Esophagus muscularis mucosa (tissue), 4 donors: ENCODE measurements at places on chromosomes 4 and X. TPM values are rescaled to one million over a fixed set of nuclear protein-coding genes. Genes with fewer than 3 reads are reported as not detected.

ADGRG4 gene
- under 0.01 TPM for total RNA-seq

GABRG1 gene
- not detected for total RNA-seq

TMEM128 gene
- 13.9 TPM for total RNA-seq

SPANXA2 gene
- not detected for total RNA-seq

SSX4B gene
- not detected for total RNA-seq

SOX3 gene
- not detected for total RNA-seq

DUSP9 gene
- total RNA-seq = not detected

ASB11 gene
- total RNA-seq = not detected

ARSJ gene
- total RNA-seq = 19.5 TPM

ADH1B gene
- total RNA-seq = 359 TPM

GYPB gene
- not detected for total RNA-seq

CD38 gene
- 1.4 TPM for total RNA-seq

ENPEP gene
- 4.3 TPM for total RNA-seq

DNA sequence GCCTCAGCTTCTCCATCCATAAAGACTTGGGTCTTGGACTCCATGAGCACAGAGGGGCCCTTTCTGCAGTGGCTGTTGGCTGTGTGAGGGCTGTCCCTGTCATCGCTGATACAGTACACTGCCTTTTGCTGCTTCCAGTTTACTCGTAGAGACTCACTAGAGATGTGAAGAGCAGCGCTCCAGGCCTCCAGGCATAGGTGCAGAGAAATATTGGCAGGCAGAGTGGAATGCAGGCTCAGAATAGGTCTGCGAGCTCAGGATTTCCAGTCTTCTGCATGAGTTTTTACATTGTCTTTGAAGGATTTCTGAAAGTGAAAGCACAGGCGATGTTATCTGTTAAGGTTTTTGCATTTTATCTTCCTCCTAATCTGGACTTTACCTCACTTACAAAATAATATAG, 97.4 kb downstream of the AASDH start:
- H3K4me1 ChIP-seq = peaks cover 13% of the 10 kb centered on the region
- no peak for DNase-seq
- H3K4me3 ChIP-seq = peak overlapping the region; percentile 27

- no peak overlapping the region for H3K27ac ChIP-seq
- H3K27me3 ChIP-seq = no peaks in the 10 kb centered on the region
- no peak for DNase-seq
- no peak overlapping the region for H3K4me3 ChIP-seq
- H3K4me1 ChIP-seq = peaks cover 34% of the 10 kb centered on the region
- no peaks in the 10 kb centered on the region for H3K36me3 ChIP-seq
Observed at GRCh38 chr4:138178566-138178965, 63.6 kb downstream of the SLC7A11 start.

DNA sequence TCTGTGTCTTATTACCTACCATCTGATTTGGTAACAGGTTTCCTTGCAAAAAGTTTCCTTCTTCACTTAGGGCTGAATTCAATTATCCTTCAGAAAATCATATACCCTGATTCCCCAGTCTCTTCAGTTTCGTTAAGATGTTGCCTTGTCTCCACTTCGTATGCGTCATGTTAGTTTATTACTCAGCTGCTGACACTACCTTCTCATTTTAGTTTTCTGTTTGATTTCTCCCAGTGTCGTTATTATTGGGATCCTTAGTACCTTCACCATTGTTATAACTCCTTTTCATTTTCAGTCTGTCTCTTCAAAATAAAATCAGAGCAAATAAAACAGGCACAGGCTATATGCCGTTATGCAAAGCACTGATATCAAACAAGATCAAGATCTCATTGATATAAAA, 87.5 kb upstream of the RBPJ start:
- H3K27me3 ChIP-seq = no peaks in the 10 kb centered on the region
- no peak overlapping the region for H3K27ac ChIP-seq
- H3K36me3 ChIP-seq = no peaks in the 10 kb centered on the region
- H3K4me1 ChIP-seq = peaks cover 17% of the 10 kb centered on the region

DNA sequence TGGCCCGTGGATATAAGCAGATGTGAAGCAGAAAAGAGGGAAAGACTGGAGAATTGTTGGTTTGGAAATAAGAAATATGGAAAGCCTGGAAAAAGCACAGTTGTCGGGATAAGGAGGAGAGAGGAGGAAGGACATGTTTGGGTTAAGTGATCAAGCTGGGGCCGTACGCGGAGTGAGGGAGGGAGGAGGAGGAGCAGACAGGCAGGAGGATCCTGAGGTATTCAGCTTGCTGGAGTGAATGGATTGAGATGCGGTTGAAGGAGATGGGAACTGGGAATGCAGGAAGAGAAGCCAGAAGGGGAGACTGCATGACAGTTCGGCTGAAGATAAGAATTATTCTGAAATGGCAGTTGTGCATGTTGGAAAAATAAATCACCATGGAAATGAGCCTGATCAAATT, 21.2 kb downstream of the ZFP42 start:
- no peaks in the 10 kb centered on the region for H3K27me3 ChIP-seq
- H3K36me3 ChIP-seq = no peaks in the 10 kb centered on the region
- H3K4me3 ChIP-seq = no peak overlapping the region
- no peak for DNase-seq

DNA sequence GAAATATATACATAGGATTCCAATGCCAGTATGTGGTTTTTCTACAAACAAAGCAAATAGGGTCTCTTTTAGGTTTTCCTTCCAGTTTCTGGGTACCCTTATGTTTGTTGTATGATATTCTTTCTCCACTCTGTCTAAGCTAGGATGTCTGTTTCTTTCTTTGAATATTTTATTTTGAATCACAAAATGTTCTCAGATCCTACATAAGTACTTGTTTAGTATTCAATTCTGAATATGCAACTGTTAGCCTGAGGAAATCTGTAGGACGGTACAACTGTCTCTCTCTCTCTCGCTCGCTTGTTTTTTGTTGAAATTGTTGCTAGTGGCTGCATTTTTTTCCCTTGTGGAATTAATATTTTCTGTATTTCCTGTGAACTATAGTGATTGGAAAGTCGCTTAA, 163.2 kb downstream of the CCSER1 start:
- H3K27me3 ChIP-seq = no peaks in the 10 kb centered on the region
- no peaks in the 10 kb centered on the region for H3K4me1 ChIP-seq
- H3K36me3 ChIP-seq = no peaks in the 10 kb centered on the region
- no peak overlapping the region for H3K27ac ChIP-seq

- no peak for DNase-seq
- H3K4me3 ChIP-seq = no peak overlapping the region
- H3K4me1 ChIP-seq = peaks cover 31% of the 10 kb centered on the region
- H3K27me3 ChIP-seq = no peaks in the 10 kb centered on the region
- H3K27ac ChIP-seq = no peak overlapping the region
- no peaks in the 10 kb centered on the region for H3K36me3 ChIP-seq
Observed at GRCh38 chrX:103783971-103784370, 7.3 kb downstream of the PLP1 start.

GRCh38 chrX:41100200-41100599, 15.0 kb downstream of the USP9X start:
- DNase-seq = no peak
- no peaks in the 10 kb centered on the region for H3K27me3 ChIP-seq
- no peak overlapping the region for H3K4me3 ChIP-seq
- H3K27ac ChIP-seq = no peak overlapping the region

DNA sequence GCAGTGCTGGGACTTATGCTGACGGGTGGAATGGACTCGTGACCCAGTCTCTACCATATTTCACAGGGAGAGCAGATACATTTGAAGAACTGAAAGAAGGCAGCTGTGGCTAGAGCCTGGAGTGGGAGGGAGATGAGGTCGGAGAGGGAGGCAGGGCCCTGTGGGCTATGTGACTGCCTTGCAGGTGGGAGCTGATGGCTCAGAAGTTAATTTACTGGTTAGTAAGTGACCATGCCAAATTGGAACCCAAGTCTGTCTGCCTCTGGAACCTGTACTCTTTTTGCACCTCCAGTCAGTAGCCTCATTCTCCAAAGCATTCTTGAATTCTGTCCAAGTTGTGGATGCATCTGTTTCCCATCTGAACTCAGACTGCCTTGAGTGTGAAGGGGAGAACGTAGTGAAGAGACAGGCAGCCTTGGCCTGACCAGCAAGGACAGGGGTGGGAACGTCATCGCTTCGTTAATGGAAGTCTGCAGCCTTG, 92.3 kb downstream of the REPS2 start:
- H3K36me3 ChIP-seq = no peaks in the 10 kb centered on the region
- no peaks in the 10 kb centered on the region for H3K27me3 ChIP-seq
- no peak overlapping the region for H3K4me3 ChIP-seq
- H3K27ac ChIP-seq = peak overlapping the region; percentile 80
- H3K4me1 ChIP-seq = peaks cover 26% of the 10 kb centered on the region
- no peak for DNase-seq

GRCh38 chr4:947491-947971, 15.3 kb downstream of the TMEM175 start:
- H3K4me3 ChIP-seq = no peak overlapping the region
- no peaks in the 10 kb centered on the region for H3K27me3 ChIP-seq
- DNase-seq = no peak
- H3K36me3 ChIP-seq = peaks cover 13% of the 10 kb centered on the region
- H3K27ac ChIP-seq = no peak overlapping the region
- peaks cover 5% of the 10 kb centered on the region for H3K4me1 ChIP-seq

- H3K4me1 ChIP-seq = peaks cover 10% of the 10 kb centered on the region
- no peak overlapping the region for H3K27ac ChIP-seq
- DNase-seq = no peak
- H3K4me3 ChIP-seq = no peak overlapping the region
- H3K36me3 ChIP-seq = no peaks in the 10 kb centered on the region
Observed at GRCh38 chrX:72280321-72280845, 3.3 kb upstream of the RPS4X start.

DNA sequence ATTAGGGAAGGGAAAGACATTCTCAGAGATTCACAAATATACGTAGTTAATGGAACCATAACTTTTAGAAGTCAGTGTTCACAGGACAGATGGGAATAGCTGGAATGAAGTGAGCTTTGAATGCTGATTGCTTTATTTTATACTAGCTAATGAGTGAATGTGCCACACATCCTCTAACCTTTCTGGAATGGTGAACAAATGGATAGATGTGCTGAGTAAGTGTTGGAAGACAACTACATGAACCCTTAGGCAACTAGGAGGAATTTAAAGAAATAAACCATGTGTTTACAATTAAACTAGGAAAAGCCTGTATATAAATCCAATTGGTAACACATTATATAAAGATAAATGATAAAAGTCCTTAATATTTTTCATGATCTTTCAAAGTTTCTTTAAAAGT, 91.6 kb upstream of the LIMCH1 start:
- H3K27me3 ChIP-seq = no peaks in the 10 kb centered on the region
- DNase-seq = no peak
- no peak overlapping the region for H3K27ac ChIP-seq
- no peak overlapping the region for H3K4me3 ChIP-seq
- H3K36me3 ChIP-seq = no peaks in the 10 kb centered on the region

GRCh38 chr4:118776157-118776954, 59.6 kb downstream of the SEC24D start:
- no peaks in the 10 kb centered on the region for H3K36me3 ChIP-seq
- H3K4me1 ChIP-seq = peaks cover 27% of the 10 kb centered on the region
- no peaks in the 10 kb centered on the region for H3K27me3 ChIP-seq
- peak overlapping the region; percentile 56 for H3K27ac ChIP-seq
- no peak for DNase-seq
- no peak overlapping the region for H3K4me3 ChIP-seq

GRCh38 chr4:23382879-23383278, 507.0 kb downstream of the PPARGC1A start:
- H3K4me1 ChIP-seq = no peaks in the 10 kb centered on the region
- no peak for DNase-seq
- no peaks in the 10 kb centered on the region for H3K36me3 ChIP-seq
- H3K27me3 ChIP-seq = no peaks in the 10 kb centered on the region
- no peak overlapping the region for H3K4me3 ChIP-seq
- no peak overlapping the region for H3K27ac ChIP-seq

GRCh38 chrX:48897157-48897624, 377 bp downstream of the TIMM17B start:
- H3K27ac ChIP-seq = peak overlapping the region; percentile 90
- peaks cover 45% of the 10 kb centered on the region for H3K36me3 ChIP-seq
- no peaks in the 10 kb centered on the region for H3K27me3 ChIP-seq
- DNase-seq = no peak
- peaks cover 28% of the 10 kb centered on the region for H3K4me1 ChIP-seq

GRCh38 chrX:16839852-16840460, 30.2 kb downstream of the RBBP7 start:
- H3K27ac ChIP-seq = peak overlapping the region; percentile 53
- no peaks in the 10 kb centered on the region for H3K27me3 ChIP-seq
- no peak for DNase-seq
- H3K36me3 ChIP-seq = peaks cover 47% of the 10 kb centered on the region
- H3K4me3 ChIP-seq = no peak overlapping the region

GRCh38 chrX:13750812-13751211, 16.3 kb downstream of the OFD1 start:
- peaks cover 21% of the 10 kb centered on the region for H3K36me3 ChIP-seq
- H3K27ac ChIP-seq = no peak overlapping the region
- no peak overlapping the region for H3K4me3 ChIP-seq
- DNase-seq = no peak
- H3K4me1 ChIP-seq = no peaks in the 10 kb centered on the region

GRCh38 chr4:104930298-104930697, 216.4 kb upstream of the TET2 start:
- H3K27ac ChIP-seq = no peak overlapping the region
- no peaks in the 10 kb centered on the region for H3K4me1 ChIP-seq
- H3K4me3 ChIP-seq = no peak overlapping the region
- no peak for DNase-seq
- H3K27me3 ChIP-seq = no peaks in the 10 kb centered on the region

- no peak for DNase-seq
- H3K27me3 ChIP-seq = no peaks in the 10 kb centered on the region
- no peak overlapping the region for H3K27ac ChIP-seq
- no peaks in the 10 kb centered on the region for H3K36me3 ChIP-seq
Observed at GRCh38 chr4:43496188-43496587, 603.7 kb downstream of the GRXCR1 start.

- no peak for DNase-seq
- H3K4me3 ChIP-seq = no peak overlapping the region
- H3K27me3 ChIP-seq = no peaks in the 10 kb centered on the region
Observed at GRCh38 chr4:158793021-158793420, 24.2 kb downstream of the FNIP2 start.
